CD4-positive, CD25-positive, alpha-beta regulatory T cell (primary cell): ENCODE measurements at places on chromosomes 1 and 21. TPM values are rescaled to one million over a fixed set of nuclear protein-coding genes. Genes with fewer than 3 reads are reported as not detected.

The IFI44L gene
- 3.6 TPM for polyA plus RNA-seq

GRCh38 chr1:173356191-173356762 lies 120.9 kb upstream of the PRDX6 start:
- no peak for DNase-seq

GRCh38 chr1:205041001-205041715 lies 1.9 kb upstream of the CNTN2 start:
- no peak for DNase-seq

- no peak for DNase-seq
These were observed 7.6 kb downstream of the FAM151A start for GRCh38 chr1:54615531-54616279.

GRCh38 chr1:157542676-157543075 lies 9.6 kb downstream of the FCRL5 start:
- no peak for DNase-seq

DNA sequence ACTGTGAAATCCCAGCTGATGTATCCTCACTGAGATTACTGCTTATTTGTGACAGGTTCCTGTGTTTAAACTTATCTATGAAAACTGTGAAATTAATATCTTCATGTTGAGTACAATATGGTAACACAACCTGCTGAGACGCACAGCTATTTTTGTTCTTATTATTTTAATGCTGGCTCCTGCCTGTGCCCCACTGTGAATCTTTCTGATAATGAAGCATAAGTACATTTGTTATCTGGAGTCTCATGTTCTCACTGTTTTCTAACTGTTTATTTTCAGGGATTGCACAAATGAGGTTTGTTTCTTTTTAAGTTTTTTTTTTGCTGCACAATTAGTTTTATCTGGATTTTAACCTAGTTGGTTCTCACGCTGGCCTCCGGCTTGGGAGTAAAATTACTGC lies 39.9 kb upstream of the IFNAR2 start:
- no peak for DNase-seq

The TRIM63 gene
- not detected for polyA plus RNA-seq

The G0S2 gene
- 0.48 TPM for polyA plus RNA-seq

DNA sequence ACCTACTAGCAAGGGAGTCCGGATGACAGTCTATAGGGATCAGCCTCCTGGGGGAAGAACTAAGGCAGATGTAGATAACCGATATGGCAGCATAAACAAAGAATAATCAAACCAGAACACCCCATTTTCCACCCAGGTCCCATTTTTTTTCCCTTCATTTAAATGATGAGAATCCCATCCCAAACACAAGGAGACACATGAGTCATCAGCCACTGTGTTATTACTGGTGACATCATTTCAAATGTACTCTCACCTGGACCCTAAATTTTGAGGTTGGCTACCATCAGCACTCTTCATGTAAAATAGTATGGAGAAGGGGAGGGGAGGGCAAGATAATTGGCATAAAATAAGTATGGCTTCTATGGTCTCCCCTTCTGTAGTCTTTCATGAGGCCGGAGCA lies 108.9 kb upstream of the GUCA2B start:
- DNase-seq = no peak

The SLFNL1 gene
- polyA plus RNA-seq = not detected

The TEKT2 gene
- not detected for polyA plus RNA-seq

DNA sequence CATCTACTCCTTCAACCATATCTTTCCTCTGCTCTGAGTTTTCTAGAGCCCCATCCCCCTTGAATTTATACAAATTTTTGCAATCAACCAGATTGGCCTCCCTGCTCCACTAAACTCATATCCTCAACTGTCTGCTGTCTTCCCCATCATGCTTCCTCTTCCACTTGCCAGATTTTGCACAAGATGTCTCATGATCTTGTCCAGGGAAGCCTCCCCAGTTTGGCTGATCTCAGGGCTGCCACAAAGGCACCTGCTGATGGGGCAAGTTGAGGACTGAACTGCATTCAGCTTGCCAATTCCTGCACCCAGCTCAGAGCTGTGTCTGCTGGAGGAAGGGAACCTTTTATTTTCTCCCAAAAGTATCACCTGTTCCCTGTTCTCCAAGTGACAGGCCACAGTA lies 3.9 kb upstream of the KCNJ9 start:
- no peak for DNase-seq

DNA sequence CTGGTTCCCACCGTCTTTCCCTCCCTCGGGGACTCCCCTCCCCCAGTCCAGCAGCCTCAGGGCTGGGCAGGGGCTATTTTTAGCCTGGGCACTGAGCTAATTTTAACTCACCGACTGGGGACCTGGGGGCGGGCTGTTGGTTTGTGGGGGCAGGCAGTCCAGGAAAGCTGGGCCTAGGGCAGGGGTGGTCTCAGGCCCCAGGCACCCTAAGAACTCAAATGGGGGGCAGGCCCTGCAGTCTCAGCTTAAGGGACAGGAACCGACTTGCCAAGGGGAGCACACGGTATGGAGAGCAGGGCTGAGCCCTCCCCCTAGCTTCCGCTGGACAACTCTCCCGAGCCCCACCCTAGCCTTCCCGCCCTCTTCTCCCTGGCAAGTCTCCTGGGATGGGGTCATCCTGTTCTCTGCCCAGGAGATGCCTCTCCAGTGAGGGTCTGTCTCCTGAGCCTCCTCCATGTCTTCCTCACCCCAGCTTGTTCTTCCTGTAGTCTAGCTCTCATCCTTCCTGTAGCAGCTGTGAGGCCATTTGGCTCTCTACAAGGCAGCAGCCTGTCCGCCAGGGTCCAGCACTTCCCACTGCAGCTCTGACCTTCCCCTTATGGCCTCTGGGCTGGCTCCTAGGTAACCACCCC lies 10.1 kb downstream of the MEF2D start:
- DNase-seq = no peak
